ENCODE measurements at places on chromosomes 3 and 15. TPM values are rescaled to one million over a fixed set of nuclear protein-coding genes. Genes with fewer than 3 reads are reported as not detected.

Gene POU1F1
- not detected for total RNA-seq

DNA sequence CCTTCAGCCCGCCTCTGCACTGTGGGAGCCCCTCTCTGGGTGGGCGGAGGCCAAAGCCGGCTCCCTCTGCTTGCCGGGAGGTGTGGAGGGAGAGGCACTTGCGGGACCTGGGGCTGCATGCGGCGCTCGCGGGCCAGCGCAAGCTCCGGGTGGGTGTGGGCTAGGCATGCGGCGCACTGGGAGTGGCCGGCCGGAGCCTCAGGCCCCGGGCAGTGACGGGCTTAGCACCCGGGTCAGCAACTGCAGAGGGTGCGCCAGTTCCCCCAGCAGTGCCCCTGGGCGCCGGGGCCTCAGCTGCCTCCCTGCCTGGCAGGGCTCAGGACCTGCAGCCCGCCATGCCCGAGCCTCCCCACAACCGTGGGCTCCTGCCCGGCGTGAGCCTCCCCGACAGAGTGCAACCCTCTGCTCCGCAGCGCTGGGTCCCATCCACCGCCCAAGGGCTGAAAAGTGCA is 98.9 kb upstream of the POU1F1 start:
- no peak for DNase-seq

Gene SEC22A
- total RNA-seq, result 13.5 TPM

GRCh38 chr15:81002009-81002330 is 1.2 kb downstream of the TLNRD1 start:
- no peak for DNase-seq

- DNase-seq, result no peak
Measured at GRCh38 chr3:104787306-104787705, 579.4 kb upstream of the ALCAM start.

- no peak for DNase-seq
Measured at GRCh38 chr3:107899990-107900651, 190.7 kb downstream of the CD47 start.

All from activated B cell treated with CpG ODN at 0.5 μM for 24 hours (primary cell).